ENCODE measurements at places on chromosomes 3 and 15. TPM values are rescaled to one million over a fixed set of nuclear protein-coding genes. Genes with fewer than 3 reads are reported as not detected.

TIMP4 gene
- total RNA-seq: not detected

GRCh38 chr3:158768881-158769543 is 32.8 kb upstream of the MFSD1 start:
- DNase-seq: no peak

DNA sequence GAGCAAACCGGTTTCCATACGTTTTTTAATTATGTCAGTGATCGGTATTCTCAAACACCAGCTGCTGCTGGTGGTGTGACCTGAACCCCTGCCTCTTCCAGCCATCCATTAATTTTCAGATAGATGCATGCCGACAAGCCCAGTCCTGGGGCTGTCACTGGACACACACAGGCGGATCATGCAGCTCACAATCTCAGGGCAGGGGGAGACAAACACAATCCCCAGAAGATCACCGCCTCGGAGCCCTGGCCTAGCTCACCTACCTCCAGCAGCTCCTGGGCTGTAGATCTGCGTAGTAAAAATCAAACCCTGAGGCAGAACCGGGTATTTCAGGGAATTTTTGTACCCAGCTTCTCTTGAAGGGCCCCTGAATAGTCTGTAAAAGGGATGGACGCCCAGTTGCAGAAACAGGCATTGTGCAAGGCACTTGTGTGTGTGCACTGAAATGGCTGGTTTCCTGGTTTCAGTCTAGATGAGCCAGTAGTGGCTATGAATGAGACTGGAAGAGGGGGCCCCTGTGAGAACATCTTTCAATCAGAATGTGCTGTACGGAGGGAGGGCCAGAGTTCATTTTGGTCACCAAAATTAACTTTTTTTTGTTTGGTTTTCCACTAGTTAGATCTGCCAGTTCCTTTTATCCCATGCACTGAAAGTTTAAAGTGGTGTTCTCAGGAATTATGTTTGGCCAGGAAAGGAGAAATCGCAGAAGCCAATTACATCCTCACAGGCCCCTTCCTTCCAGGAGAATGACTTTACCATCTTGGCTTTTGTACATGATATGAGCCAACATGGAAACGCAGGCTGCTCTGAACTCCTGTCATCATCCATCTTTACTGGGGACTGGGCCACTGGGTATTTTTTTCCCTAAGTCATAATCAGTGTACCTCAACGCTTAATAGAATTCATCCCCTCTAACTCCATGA is 55.0 kb upstream of the RPL32 start:
- DNase-seq: no peak

DNA sequence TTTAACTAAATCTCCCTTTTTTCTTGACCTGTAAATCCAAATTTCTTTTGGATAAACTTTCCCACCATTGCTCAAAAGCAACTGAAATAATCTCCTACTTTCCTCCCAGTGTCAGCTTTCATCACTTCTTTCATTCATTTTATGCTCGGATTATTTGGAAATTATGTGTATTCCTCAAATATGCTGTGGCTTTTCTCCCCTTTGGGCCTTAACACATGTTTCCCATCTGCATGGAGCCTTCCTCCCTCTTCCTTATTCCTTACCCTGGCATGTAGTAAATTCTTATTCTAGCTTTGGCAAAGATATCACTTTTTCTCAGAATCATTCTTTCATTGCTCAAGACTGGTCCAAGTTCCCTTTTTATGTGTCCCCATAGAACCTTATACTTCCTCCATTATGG is 41.8 kb upstream of the TUSC7 start:
- DNase-seq: no peak

GRCh38 chr15:91461377-91461776 is 361.3 kb downstream of the SV2B start:
- no peak for DNase-seq

DNA sequence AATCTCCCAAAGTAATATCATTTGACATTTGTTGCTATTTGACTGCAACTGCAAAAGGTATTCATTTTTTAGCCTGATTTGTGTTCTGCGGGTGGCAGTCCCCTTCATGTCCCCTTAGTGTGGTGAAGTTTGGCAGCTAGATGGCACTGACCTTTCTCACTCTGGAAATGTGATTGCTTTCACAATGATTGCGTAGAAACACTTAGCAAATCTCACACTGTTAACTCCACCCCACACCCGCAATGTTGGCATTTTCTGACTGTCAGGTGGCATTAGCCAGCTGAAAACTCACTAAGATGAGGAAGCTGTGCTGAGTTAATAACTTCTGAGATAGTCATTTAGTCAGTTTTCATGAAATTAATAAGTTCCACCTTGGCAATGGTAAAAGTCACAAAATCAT is 76.9 kb downstream of the TRIM69 start:
- DNase-seq: no peak
